ENCODE measurements at places on chromosomes 6 and 20.

DNA sequence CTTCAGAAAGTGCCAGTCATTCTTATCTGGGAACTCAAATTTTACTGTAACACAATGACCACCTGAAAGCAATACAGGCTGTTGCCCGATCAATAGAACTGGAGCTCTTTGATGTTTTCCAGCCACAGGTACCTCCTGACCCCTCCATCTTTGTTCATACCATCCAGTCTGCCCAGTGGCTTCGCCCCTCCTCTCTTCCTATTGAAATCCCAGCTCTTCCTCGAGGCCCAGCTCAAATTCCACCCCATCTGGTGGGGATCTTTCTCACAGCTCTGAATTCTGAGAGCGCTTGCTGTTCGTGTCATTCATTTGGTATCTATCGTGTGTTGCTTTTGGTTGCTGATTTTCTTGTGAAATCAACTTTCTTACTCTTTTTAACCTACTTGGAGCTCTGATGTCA is 87.9 kb upstream of the CNKSR3 start:
- DNase-seq, result no peak

- no peak for DNase-seq
These were observed 156.8 kb downstream of the RCAN2 start for GRCh38 chr6:46334442-46334841.

GRCh38 chr20:62333820-62334595 is 31.2 kb downstream of the ADRM1 start:
- no peak for DNase-seq

DNA sequence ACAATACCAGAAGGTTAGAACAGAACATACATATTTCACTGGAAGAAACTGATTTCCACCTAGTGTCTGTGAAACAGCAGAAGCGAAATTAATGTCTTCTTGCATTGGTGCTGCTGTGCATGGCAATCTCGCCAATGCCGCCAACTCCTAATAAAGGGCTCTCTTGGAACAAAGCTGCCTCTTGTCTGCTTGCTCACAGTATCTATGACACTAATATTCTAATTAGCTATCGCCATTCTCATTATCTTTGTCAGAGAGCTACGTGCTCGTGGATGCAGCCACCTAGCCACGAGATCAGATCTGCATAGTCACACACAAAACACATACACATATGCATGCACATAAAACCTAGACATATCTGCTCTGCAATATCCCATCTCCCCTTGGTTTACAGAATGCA is 145.9 kb upstream of the OLIG3 start:
- DNase-seq, result no peak

DNA sequence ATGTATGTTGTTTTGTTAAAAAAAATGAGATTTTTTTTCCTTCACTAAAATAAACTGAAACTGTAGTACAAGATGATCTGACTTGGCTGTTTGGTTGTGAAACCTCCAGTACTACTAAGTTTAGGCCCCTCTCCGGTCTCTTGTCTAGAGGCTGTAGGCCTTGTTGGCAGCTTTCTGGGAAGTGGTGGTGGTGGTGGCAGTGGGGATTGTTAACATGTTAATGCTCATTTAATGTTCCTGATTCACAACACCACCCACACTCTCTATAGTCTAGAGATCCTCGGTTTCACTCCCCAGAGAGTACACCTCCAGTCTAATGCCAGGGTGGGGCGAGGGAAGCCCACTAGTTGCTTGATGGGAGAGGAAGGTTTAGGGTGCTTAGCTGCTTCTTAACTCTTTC is 24.1 kb downstream of the STK4 start:
- DNase-seq, result no peak

DNA sequence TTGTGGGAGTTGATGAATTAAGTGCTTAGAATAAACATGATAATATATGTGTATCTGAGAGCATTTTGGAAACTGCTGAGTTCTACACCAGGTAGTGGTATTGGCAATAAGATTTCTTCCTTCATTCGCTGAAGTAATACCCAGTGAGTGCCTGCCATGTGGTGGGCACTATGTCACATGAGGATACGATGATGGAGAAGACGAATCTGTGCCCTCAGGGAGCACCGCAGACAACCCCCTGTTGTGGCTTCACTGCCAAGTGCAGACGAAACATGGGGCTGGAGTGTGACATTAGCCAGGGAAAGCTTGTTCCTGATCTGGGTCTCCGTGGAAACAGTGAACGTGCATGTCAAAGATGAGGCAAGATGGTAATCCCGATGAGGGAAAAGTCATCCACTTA is 7.9 kb downstream of the ZNF76 start:
- no peak for DNase-seq

DNA sequence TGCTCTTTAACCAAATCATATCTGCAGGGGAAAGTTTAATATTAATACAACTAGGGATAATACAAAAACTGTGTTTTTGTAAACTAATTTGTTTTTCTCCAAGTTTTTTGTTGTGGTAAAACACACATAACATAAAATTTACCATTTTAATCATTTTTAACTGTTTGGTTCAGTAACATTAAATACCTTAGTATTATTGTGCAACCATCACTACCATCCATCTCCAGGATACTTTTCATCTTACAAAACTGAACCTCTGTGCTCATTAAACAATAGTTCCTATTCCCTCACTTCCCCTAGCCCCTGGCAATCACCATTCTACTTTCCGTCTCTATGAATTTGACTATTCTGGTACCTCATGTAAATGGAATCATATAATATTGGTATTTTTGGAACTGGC is 15.9 kb downstream of the BEND6 start:
- DNase-seq, result no peak

DNA sequence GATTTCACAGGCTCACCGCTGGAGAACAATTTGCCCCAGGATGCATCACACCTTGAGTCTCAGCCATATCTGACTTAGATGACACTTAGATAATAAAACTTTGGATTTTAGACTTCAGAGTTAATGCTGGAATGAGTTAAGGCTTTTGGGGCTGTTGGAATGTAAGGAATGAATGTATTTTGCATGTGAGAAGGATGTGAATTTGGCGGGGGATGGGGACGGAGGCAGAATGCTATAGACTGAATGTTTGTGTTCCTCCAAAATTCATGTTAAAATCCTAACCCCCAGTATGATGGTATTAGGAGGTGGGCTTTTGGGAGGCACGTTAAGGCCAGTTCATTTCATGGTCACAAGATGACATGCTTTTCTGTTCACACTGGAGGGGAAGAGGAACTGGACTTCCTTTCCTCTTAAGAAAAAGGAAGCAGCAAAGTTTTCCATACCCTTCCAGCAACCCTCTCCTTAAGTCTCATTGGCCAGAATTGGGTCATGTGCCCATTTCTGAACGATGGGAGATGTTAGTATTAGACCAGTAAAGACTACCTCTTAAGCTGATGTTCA is 5.8 kb upstream of the SRXN1 start:
- no peak for DNase-seq

GRCh38 chr20:47544240-47544639 is 42.6 kb downstream of the NCOA3 start:
- peak; percentile 72 for DNase-seq

GRCh38 chr6:132790450-132790849 is 8.0 kb downstream of the SLC18B1 start:
- DNase-seq, result no peak

- DNase-seq, result peak; percentile 73
These were observed 119.4 kb downstream of the RFPL4B start for GRCh38 chr6:112466373-112467151.

GRCh38 chr6:90581146-90581545 is 5.7 kb downstream of the MAP3K7 start:
- no peak for DNase-seq

DNA sequence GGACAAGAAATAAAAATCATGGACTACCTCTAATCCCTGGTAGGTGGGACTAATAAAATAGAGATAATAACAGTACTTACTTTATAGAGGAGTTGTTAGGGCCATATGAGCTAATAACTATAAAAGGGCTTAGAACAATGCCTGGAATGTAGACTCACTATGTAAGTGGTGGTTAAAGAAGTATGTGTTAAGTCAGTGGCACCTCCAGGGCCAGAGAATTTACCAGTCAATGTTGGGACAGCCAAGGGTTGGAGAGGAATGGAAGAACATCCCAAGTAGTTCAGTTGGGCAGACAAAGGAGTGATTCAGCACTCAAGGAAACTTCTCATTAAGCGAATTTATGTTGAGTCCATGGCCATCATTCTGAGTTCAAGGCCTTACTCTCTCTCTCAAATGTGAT is 116.8 kb downstream of the OTOR start:
- no peak for DNase-seq

DNA sequence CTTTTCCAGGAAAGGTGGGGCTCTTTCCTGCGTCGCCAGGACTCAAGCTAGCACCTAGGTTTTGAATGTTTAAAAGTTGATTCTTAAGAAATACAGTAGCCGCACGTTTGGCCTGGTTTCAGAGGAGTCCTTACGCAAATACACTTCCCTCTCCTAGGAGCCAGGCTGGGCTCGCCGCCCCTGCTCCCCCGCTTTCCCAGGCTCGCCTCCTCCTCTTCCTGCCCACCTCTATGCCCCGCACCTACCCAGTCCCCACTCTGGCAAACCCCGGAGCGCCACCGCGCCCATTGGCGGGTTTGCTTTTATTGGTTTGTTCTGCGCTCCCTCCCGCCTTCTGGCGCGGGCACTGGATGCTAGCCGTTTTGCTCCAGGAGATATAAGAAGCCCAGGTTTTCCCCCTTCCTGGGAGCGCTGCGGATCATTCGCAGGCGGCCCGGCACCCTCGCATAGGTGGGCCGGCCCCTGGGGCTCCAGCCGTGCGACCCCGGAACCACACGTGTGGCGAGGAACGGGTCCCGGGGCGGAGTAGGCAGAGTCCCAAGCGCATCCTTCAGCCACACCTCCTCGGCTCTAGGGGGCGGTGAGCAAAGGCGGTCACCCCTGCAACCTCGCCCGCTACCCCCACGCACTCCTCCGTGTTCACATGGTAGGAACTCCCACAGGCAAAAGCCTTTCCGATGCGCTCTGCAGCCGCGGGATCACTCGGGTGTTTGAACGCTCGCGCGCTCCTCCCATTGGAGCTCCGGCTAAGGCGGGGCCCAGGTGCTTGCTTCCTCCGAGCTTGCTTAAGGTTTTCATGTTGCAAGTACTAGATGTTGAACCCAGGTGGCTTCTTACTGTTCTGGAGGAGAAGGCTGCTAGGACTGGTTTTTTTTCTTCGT is 119.0 kb downstream of the RTN4IP1 start:
- no peak for DNase-seq

- DNase-seq, result no peak
These were observed 45.8 kb upstream of the PAK5 start for GRCh38 chr20:9884666-9885065.

- DNase-seq, result no peak
These were observed 1.1 kb upstream of the LSM14B start for GRCh38 chr20:62120990-62121775.

- DNase-seq, result no peak
These were observed 318.9 kb downstream of the BTBD9 start for GRCh38 chr6:38320843-38321242.

DNA sequence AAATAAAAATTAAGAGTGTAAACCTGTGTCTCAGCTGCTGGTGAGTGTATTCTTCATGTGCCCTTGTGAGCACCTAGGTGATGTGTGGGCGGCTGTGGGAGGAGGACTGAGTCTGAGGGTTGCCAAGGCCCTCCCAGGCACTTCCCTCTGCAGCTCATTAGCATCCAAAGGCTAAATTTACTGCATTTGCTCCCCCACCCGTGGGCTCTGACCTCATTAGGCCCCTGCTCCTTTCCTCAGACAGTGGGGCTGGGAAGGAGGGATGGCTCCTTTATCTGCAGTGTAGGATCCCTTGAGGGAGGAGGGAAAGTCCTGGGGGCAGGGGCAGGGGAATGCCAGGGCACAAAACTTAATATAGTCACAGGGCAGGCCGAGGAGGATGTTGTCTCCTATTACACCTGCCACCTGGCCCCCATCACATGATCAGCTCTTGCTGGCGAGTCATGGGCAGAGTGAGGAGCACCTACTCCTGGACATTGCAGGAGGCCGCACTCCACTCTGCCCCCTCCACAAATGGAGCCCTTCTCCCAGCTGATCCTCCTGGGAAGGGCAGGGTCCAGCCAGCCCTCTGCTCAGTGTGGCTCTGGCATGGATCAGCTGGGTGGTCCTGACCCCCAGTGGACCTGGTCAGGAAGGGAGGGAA is 133.2 kb downstream of the MRPL14 start:
- DNase-seq, result no peak

DNA sequence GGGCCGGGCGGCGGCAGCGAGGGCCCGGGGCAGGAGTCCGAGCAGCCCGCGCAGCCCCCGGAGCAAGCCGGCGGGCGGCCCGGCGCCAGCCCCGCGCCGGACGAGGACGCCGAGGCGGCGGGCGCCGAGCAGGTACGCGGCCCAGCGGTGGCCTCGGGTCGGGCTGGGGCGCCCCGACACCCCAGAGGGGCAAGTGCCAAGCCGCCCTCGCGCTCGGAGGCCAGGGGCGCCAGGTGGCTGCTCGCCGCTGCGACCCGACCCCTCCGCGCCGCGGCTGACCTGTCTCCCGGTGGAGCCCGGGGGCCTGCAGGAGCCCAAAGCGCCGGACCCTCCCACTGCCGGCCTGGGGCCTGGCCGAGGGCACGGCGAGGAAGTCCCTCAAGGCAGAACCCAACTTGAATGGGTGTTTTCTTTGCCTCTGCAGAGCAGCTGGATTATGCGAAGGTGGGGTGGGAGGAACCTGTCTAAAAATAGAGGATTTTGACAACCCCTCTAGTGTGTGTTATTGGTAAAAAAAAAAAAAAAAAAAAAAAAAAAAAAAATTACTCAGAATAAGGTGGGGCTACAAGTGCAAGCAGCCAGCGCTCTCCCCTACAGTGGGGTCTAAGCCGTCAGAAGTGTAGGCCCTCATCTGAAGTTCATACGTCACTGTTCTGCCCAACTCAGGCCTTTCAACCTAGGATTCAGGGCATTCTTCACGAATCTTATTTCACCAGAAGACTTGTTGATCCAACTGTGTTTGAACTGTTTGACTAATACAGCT is 609 bp downstream of the OGFRL1 start:
- DNase-seq, result no peak

- DNase-seq, result peak; percentile 72
These were observed 275.8 kb upstream of the PRDM1 start for GRCh38 chr6:105810105-105810921.

- no peak for DNase-seq
These were observed 39.2 kb downstream of the ANKS1A start for GRCh38 chr6:34928220-34928619.

DNA sequence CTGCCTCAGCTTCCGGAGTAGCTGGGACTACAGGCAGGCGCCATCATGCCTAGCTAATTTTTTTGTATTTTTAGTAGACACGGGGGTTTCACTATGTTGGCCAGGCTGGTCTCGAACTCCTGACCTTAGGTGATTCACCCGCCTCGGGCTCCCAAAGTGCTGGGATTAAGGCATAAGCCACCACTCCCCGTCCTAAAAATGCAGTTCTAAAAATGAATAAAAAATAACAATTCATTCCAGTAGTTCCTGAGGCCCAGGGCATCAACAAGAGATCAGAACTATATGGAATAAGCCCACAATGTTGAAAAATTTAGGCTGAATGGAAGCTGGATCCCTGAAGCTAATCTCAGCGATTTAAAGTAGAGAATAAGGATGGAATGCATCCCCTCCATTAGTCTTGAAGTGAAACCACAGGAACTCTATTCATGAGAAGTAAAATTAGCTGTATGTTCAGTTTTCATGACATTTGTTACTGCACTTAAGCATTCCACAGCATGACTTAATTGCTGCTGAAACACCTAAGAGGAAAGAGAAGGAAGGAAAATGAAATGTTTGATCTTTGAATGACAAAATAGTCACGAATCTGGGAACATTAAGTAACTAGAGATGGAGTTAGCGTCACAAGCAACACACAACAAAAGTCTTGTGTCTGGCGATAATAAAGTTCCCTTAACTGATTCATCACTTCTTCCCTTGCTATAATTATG is 80.4 kb upstream of the RIPOR2 start:
- no peak for DNase-seq
